ENCODE measurements at places on chromosomes 6 and 20. TPM values are rescaled to one million over a fixed set of nuclear protein-coding genes. Genes with fewer than 3 reads are reported as not detected.

MRS2 gene
- total RNA-seq, result 19.4 TPM

FAM217A gene
- total RNA-seq, result not detected

DNA sequence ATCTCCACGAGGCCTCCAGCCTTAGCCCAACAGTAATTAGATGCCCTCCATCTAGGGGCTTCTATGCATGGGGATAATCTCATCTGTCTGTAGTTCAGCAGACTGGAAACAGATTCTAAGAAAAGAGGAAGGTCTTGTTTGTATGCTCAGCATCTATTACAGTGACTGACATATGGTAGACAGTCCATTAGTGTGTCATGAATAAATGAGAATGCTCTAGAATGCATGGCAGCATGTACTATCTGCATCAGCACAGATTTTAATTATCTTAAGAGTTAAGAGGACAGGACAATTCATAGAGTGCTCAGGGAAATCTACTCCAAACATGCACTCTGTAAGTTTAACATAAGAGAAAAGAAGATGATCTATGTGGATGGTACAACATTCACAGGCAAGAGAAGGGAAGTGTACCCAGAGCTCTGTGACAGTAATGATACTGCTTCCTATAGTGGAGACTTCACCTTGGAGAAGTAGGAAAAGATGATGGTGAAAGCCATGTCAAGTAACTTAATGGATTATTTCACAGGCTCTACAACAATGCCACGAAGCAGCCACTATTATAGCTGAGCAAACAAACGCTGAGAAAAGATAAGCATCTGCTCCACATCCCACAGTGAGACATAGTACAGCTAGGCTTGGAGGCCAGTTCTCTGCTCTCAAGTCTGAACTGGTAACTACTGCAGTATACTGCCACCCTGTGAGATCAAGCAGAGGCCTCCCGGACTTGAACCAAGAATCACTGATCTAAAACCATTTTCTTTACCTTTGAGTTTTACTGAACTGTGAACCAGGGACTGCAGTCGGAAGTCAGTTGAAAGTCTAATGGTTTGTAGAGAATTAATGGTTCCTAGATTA, 309.2 kb upstream of the SPTLC3 start:
- DNase-seq, result no peak
- H3K4me1 ChIP-seq, result no peaks in the 10 kb centered on the region
- H3K27me3 ChIP-seq, result no peaks in the 10 kb centered on the region
- no peaks in the 10 kb centered on the region for H3K36me3 ChIP-seq

- H3K36me3 ChIP-seq, result no peaks in the 10 kb centered on the region
- no peak overlapping the region for H3K27ac ChIP-seq
- H3K27me3 ChIP-seq, result peaks cover 8% of the 10 kb centered on the region
- no peak overlapping the region for H3K4me3 ChIP-seq
These were observed 230.2 kb upstream of the FOXQ1 start for GRCh38 chr6:1081551-1082284.

- no peaks in the 10 kb centered on the region for H3K4me1 ChIP-seq
- H3K36me3 ChIP-seq, result no peaks in the 10 kb centered on the region
- H3K4me3 ChIP-seq, result no peak overlapping the region
- no peaks in the 10 kb centered on the region for H3K27me3 ChIP-seq
These were observed 70.0 kb upstream of the CD2AP start for GRCh38 chr6:47407300-47408281.

DNA sequence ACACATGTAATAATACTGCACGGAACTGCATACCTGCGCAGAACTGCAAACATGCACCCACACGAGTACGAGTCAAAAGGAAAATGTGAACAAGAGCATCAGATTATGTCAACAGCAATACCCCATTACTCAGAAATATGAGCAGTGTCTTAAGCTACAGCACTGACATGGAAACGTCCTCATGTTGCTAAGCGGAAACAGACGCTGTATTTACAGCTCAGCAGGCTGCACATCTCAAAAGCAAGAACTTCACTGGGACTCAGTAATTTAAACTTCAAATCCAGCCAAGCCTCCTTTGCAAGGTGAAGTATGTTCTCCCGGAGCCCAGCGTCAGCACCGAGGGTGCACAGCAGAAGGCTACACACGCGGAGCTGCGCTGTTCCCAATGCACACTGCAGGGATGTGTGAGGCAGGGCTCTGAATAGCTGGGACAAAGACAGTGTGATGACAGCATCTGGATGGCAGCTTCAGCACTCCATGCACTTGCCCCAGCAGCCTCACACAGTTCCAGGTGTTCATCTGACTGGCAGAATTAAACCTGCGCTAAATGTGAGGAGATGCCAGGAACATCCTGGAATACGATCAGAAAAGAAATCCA, 202.8 kb downstream of the WDR27 start:
- peaks cover 6% of the 10 kb centered on the region for H3K27me3 ChIP-seq
- DNase-seq, result no peak
- H3K4me3 ChIP-seq, result no peak overlapping the region
- H3K36me3 ChIP-seq, result no peaks in the 10 kb centered on the region
- no peak overlapping the region for H3K27ac ChIP-seq
- H3K4me1 ChIP-seq, result no peaks in the 10 kb centered on the region

- H3K27me3 ChIP-seq, result peaks cover 33% of the 10 kb centered on the region
- DNase-seq, result no peak
- H3K4me1 ChIP-seq, result peaks cover 6% of the 10 kb centered on the region
- no peak overlapping the region for H3K4me3 ChIP-seq
These were observed 141.0 kb downstream of the OR2B2 start for GRCh38 chr6:27771235-27771634.

GRCh38 chr6:157281570-157281969, 41.7 kb downstream of the TMEM242 start:
- H3K27ac ChIP-seq, result no peak overlapping the region

DNA sequence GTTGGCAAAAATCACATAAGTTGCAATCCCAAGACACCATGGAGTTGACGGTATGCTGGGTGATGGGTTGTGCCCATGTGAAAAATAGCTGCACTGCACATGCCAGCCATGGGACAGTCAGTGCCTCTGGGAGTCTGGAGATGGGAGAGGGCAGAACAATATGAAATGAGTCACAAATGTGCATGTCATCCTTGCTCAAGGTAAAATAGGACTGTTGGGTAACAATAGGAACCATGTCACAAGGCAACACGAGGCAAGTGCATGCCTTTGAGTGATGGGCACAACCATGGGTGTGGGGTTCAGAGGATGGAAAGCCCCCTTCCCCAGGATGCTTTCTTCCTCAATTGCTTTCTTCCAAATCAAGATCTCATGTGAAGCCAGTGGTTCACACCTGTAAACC, 70.5 kb upstream of the PIM1 start:
- H3K4me1 ChIP-seq, result peaks cover 32% of the 10 kb centered on the region
- H3K27ac ChIP-seq, result no peak overlapping the region

DNA sequence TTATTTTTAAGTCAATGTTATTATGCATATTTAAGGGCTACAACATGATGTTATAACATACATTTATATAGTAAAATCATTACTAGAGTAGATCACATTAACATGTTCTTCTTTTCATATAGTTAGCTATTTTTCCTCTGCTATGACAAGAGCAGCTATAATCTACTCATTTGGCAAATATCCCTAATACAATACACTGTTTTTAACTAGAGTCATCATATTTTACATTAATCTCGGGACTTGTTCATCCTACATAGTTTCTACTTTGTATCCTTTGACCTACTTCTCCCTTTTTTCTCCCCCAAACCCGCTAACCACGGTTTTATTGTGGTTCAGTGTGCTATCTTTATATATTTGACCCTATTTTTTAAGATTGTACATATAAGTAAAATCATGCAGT, 249.0 kb downstream of the EPM2A start:
- H3K27ac ChIP-seq, result no peak overlapping the region
- no peak overlapping the region for H3K4me3 ChIP-seq
- H3K27me3 ChIP-seq, result no peaks in the 10 kb centered on the region
- no peaks in the 10 kb centered on the region for H3K4me1 ChIP-seq

DNA sequence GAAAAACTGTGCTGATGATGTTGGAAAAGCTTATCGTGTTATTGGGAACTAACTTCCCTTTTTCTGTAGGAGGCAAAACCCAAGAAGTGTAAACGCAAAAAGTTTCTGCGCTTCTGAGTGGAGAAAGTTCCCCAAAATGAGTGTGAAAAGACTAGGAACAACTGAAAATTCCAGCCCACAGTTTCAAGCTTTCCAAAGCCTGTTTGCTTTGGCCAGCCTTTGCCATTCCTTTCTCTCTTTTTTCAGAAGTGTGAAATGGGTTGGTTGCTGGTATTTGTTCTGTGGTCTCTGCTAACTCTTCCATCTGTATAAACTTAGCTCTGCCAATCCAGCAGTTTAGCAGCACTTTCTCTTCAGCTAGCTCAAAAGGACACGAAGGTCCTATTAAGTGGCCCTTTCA, 491.3 kb downstream of the MAFB start:
- no peaks in the 10 kb centered on the region for H3K27me3 ChIP-seq
- no peak overlapping the region for H3K27ac ChIP-seq
- no peak for DNase-seq
- H3K36me3 ChIP-seq, result peaks cover 1% of the 10 kb centered on the region

GRCh38 chr6:37399795-37400490, 33.1 kb upstream of the CMTR1 start:
- no peaks in the 10 kb centered on the region for H3K4me1 ChIP-seq
- no peaks in the 10 kb centered on the region for H3K36me3 ChIP-seq
- no peak overlapping the region for H3K27ac ChIP-seq
- no peak for DNase-seq
- H3K27me3 ChIP-seq, result peaks cover 5% of the 10 kb centered on the region

DNA sequence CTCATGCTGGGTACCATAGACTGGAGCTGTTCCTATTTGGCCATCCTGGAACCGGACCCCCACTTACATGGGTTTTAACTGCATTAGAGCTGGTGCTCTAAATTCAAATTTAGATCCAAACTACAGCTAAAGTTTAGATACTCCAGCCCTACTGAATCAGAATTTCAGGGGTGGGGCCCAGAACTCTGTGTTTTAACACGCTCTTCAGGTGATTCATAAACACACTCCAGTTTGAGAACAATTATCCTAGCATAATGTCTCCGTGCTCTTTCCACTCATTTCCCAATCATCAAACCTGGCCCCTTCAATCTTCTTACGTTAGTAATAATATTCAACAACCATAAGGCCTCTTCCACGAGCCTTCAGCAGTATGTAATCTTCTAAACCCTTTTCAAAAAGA, 15.3 kb downstream of the TRPC4AP start:
- DNase-seq, result no peak
- no peak overlapping the region for H3K4me3 ChIP-seq
- H3K36me3 ChIP-seq, result peaks cover 23% of the 10 kb centered on the region
- H3K4me1 ChIP-seq, result peaks cover 41% of the 10 kb centered on the region
- peak overlapping the region; percentile 38 for H3K27ac ChIP-seq

- no peaks in the 10 kb centered on the region for H3K36me3 ChIP-seq
- H3K4me1 ChIP-seq, result peaks cover 30% of the 10 kb centered on the region
- DNase-seq, result no peak
- peak overlapping the region; percentile 12 for H3K4me3 ChIP-seq
- no peaks in the 10 kb centered on the region for H3K27me3 ChIP-seq
These were observed 3.8 kb downstream of the SOX12 start for GRCh38 chr20:328975-329695.

GRCh38 chr6:20467437-20467836, 65.8 kb downstream of the E2F3 start:
- DNase-seq, result no peak
- peaks cover 2% of the 10 kb centered on the region for H3K36me3 ChIP-seq
- H3K4me1 ChIP-seq, result peaks cover 27% of the 10 kb centered on the region
- H3K27me3 ChIP-seq, result no peaks in the 10 kb centered on the region

DNA sequence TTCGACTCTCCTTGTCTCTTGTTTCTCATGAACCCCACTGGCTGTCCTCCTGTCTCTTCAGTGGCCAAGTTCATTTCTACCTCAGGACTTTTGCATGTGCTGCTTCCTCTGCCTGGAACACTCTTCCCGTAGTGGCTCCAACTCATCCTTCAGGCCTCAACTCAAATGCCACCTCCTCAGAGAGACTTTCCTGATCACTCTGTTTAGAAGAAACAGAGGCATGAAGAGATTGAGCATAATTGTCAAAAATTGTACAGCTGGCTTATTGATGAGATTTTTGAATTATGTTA, 17.5 kb upstream of the SLC9A8 start:
- peaks cover 48% of the 10 kb centered on the region for H3K27me3 ChIP-seq
- no peak overlapping the region for H3K27ac ChIP-seq
- H3K4me3 ChIP-seq, result no peak overlapping the region
- H3K4me1 ChIP-seq, result peaks cover 7% of the 10 kb centered on the region
- H3K36me3 ChIP-seq, result no peaks in the 10 kb centered on the region
